Activated B cell treated with CpG ODN at 0.5 μM for 24 hours (primary cell): ENCODE measurements at places on chromosomes 4 and X.

DNA sequence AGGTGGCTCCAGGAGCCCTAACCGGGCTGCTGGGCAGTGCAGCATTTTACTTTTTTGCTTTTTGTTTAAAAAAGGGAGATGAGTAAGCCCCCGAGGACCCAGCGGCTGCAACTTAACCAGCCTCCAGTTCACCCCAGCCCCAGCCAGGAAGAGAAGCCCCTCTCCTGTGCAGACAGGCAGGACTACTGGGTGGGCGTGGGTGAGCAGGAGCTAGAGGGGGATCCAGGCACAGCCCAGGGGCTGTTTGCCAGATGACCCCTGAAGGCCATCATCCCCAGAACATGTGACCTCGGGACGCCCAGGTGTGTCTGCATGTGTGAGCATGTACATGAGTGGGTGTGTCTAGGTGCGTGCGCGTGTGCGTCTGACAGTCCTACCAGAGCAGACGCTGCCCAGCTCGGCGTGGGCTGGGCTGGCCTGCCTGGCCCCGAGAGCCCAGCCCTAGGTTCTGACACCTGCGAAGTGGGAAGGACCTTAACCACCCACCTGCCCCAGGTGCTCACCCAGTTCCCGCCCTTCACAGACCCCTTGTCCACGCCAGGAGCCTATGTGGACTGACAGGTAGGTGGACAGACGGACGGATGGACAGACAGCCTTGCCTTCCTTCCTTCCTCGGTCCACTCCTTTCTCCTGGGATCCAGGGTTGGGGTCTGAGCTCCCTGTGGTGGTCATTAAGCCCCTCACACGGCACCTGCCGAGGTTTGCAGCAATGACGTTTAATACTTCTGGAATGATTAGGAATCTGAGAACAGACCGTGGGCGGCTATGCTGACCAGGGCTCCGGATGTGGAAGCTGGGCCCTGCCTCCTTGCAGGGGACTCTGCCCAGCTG, 7.8 kb upstream of the HAUS3 start:
- no peak for DNase-seq

GRCh38 chrX:41906515-41907187, 16.7 kb downstream of the CASK start:
- no peak for DNase-seq

- DNase-seq, result no peak
Measured at GRCh38 chr4:147101678-147102077, 156.0 kb upstream of the TTC29 start.

DNA sequence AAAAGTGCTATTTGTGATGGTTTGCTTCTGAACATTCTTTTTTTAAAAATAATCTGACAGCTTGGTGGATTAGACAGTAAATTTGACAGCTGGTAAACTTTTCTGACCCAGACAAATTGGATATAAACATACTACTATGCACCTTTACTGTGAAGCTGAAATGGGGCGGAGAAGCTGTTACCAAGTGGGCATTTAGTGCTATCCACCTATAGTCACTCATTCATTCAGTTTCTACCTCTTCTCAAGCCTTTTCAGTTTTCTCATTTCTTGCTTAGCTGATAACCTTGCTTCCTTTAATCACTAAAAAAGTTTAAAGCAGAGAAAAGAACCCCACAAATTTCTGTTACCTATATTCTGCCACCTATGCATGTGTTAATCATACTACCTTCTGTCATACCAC, 5.2 kb downstream of the RPS3A start:
- no peak for DNase-seq

GRCh38 chrX:45077748-45078424, 122.8 kb downstream of the DIPK2B start:
- DNase-seq, result no peak

DNA sequence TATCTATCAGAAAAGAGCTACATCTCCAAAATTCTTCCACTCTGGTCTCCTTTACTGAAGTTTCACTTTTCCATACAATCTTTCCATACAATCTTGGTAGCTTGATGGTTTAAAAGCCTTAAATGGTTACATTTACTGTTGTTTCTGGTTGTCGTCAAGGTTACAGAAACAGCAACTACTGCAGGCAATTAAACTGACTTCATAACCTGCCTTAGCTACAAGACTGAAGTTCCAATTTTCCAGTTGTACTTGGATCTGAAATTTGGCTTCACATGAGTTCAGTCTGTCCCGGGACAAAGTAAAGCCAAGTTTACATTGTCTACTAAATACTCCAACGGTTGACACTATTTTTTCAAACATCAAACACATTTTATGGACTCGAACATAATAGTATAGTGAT, 326.4 kb downstream of the ANKRD50 start:
- DNase-seq, result no peak
